ENCODE measurements at places on chromosomes 13 and 19. TPM values are rescaled to one million over a fixed set of nuclear protein-coding genes. Genes with fewer than 3 reads are reported as not detected.

GNA15 gene
- not detected for total RNA-seq

ZNF433 gene
- 7.4 TPM for total RNA-seq

MISP3 gene
- 2.2 TPM for total RNA-seq

SAMD4B gene
- total RNA-seq: 96.3 TPM

MIA gene
- not detected for total RNA-seq

ZNF724 gene
- 11.1 TPM for total RNA-seq

SIGLEC6 gene
- total RNA-seq: not detected

VSIG10L gene
- 0.57 TPM for total RNA-seq

ZNF69 gene
- 5.4 TPM for total RNA-seq

RNF113B gene
- not detected for total RNA-seq
